ENCODE measurements at places on chromosomes 16 and 17.

DNA sequence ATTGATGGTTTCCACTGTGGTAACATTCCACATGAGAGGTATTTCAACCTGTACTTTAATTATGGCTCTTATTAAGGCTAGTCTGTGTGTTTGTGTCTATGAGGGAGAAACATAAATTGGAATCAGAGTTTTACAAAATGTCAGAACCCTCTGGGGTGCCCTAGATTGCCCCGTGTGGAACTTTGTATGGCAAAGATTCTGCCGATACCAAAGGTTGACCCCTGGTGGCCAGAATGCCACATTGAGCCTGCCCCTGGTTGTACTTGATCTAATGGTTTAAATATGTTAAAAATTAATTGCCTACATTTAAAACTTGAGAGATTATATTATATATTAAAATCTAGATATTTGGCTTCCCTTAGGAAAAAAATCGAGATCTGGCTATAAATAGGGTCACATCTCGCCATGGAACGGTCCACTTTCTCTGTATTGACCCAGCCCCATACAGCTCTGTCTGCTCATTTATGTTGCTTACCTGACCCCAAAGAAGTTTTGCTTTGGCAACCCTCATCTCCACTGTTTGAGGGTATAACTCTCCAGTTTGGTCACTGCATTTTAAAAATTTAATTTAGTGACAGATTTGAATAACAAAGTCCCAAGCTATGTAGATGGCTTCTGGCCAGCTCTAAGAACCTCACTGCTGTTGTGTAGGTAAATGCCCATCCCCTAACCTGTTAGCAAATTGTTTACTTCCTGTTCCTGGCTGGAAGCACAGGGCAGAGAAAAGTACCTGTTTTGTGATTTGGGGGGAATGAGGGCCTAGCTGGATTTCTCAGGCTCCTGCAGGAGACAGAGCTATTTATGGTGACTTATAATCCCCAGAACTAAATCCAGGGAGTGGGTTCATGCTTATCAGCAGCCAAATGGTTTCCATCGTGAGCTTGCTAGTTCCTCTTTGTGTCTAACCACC lies 95.0 kb downstream of the PLCG2 start:
- no peak overlapping the region for H3K27ac ChIP-seq
- no peaks in the 10 kb centered on the region for H3K27me3 ChIP-seq
- DNase-seq, result peak; percentile 74
- H3K4me1 ChIP-seq, result peaks cover 7% of the 10 kb centered on the region

GRCh38 chr16:8986111-8986510 lies 22.4 kb upstream of the USP7 start:
- no peak for DNase-seq
- no peak overlapping the region for H3K4me3 ChIP-seq
- no peaks in the 10 kb centered on the region for H3K4me1 ChIP-seq
- no peaks in the 10 kb centered on the region for H3K36me3 ChIP-seq
- no peak overlapping the region for H3K27ac ChIP-seq

- H3K4me3 ChIP-seq, result no peak overlapping the region
- H3K36me3 ChIP-seq, result no peaks in the 10 kb centered on the region
- H3K4me1 ChIP-seq, result no peaks in the 10 kb centered on the region
- no peaks in the 10 kb centered on the region for H3K27me3 ChIP-seq
- no peak overlapping the region for H3K27ac ChIP-seq
- no peak for DNase-seq
These were observed 415.3 kb upstream of the C16orf82 start for GRCh38 chr16:26651464-26651863.

- no peak for DNase-seq
- H3K4me3 ChIP-seq, result no peak overlapping the region
- no peaks in the 10 kb centered on the region for H3K27me3 ChIP-seq
- peaks cover 58% of the 10 kb centered on the region for H3K36me3 ChIP-seq
- H3K4me1 ChIP-seq, result peaks cover 18% of the 10 kb centered on the region
These were observed 27.5 kb downstream of the OR1D5 start for GRCh38 chr17:3035968-3036280.

GRCh38 chr17:77291591-77292386 lies 151.0 kb downstream of the SEC14L1 start:
- H3K27me3 ChIP-seq, result peaks cover 11% of the 10 kb centered on the region
- no peak for DNase-seq
- H3K4me1 ChIP-seq, result no peaks in the 10 kb centered on the region
- no peak overlapping the region for H3K27ac ChIP-seq

DNA sequence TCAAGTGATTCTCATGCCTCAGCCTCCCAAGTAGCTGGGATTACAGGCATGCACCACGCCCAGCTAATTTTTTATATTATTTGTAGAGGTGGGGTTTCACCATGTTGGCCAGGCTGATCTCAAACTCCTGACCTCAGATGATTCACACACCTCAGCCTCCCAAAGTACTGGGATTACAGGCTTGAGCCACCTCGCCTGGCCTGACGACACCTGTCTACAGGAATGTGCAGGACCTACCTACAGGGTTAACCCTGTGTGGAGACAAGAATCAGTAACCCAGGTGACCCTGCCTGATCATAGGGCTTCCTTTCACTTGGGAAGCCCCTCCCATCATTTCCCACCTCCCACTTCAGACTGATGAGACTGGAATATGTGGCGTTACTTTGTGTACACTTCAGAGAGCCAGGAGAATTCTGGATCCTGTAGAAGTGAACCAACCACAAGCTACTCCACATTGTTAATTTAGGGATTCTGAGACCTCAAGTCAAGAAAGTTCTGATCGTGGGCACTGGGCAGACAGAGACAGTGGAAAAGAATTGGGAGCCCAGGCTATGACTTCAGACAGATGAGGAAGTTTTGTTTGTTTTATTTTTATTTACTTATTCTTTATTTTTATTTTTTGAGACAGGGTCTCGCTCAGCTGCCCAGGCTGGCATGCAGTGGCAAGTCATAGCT lies 5.7 kb upstream of the MILR1 start:
- H3K36me3 ChIP-seq, result no peaks in the 10 kb centered on the region
- H3K27ac ChIP-seq, result no peak overlapping the region
- DNase-seq, result no peak
- no peak overlapping the region for H3K4me3 ChIP-seq
- no peaks in the 10 kb centered on the region for H3K27me3 ChIP-seq

- H3K4me1 ChIP-seq, result peaks cover 8% of the 10 kb centered on the region
- H3K4me3 ChIP-seq, result no peak overlapping the region
- no peak for DNase-seq
- no peak overlapping the region for H3K27ac ChIP-seq
These were observed 157.3 kb downstream of the CDH13 start for GRCh38 chr16:82783933-82784572.

DNA sequence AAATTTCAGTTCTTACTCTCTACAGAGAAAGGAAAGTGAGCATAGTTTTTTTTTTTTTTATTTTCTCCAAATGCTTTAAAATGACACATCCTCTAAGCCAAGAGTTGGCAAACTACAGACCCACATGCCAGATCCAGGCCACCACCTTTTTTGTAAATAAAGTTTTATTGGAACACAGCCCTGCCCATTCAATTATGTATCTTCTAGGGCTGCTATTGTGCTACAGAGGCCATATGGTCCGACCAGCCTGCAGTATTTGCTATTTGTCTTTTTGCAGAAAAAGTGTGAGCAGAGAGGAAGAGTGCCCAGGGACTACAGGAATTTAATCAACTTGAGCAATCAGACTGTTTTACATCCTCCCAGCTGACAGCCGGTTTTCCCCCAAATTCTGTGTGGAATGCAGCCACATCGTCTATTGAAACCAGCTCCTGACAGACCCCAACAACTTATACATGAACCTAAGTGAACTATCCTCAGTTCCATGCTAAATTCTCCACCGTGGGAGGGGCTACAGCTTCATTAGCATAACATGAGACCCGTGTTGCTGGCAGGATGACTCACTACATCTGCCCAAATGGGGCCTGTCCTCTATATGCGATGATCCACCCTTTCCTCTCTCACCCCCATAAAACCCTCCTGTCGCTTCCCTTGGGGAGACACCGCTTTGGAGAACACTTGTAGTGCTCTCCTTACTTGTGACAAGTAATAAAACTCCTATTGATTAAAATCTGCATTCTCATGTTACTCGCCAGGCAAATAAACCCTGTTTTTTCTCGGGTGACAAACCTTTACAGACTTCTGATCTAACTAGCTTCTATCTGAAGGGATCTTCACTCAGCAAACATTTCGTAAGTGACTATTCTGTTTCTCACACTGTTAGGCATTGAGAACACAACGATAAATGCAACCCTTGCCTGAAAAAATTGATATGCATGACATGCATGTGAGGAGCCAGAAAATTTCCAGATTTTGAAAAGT lies 149.4 kb upstream of the HS3ST3A1 start:
- no peaks in the 10 kb centered on the region for H3K36me3 ChIP-seq
- H3K27me3 ChIP-seq, result peaks cover 34% of the 10 kb centered on the region
- no peak overlapping the region for H3K27ac ChIP-seq
- no peak for DNase-seq

- H3K4me3 ChIP-seq, result no peak overlapping the region
- no peaks in the 10 kb centered on the region for H3K36me3 ChIP-seq
- no peaks in the 10 kb centered on the region for H3K4me1 ChIP-seq
- no peak overlapping the region for H3K27ac ChIP-seq
- no peak for DNase-seq
These were observed 300.7 kb upstream of the TNRC6C start for GRCh38 chr17:77657839-77658238.

DNA sequence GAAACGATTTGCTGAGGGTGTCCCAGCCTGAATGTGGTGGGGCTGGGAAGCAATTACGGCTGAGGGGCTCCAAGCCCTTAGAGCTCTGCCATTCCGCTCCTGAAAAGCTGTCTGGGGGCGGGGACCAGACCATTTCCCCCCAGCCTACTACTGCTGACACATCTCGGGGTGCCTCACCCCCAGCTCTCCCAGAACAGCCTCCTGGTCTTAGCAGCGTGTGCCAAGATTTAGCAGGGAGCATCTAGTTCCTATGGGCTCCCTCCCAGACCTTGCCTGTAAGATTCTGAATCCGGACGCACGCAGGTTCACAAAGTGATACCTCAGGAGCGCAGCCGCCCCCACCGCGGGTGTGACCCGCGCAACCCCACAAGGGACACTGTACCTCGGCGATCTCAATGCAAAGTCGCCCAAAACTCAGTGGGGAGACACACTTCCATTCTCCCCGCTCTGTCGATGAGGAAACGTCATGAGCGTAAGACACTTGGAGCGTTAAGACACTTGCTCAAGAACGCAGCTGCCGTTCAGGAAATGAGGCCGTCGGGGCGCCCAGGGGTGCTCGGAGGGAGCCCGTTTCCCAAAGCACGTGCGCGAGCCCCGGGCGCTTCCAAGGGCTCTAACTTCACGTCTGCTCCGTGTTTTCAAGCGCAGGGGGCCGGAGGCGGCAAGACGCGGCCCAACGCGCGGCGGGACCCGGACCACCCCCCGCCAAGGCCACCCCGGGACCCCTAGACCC lies 629 bp downstream of the GEMIN4 start:
- peaks cover 40% of the 10 kb centered on the region for H3K4me1 ChIP-seq
- no peaks in the 10 kb centered on the region for H3K27me3 ChIP-seq
- peak; percentile 49 for DNase-seq
- H3K36me3 ChIP-seq, result peaks cover 15% of the 10 kb centered on the region
- peak overlapping the region; percentile 94 for H3K27ac ChIP-seq

- H3K4me3 ChIP-seq, result peak overlapping the region; percentile 54
- no peak for DNase-seq
- H3K4me1 ChIP-seq, result peaks cover 31% of the 10 kb centered on the region
- no peaks in the 10 kb centered on the region for H3K27me3 ChIP-seq
- H3K27ac ChIP-seq, result peak overlapping the region; percentile 9
- peaks cover 26% of the 10 kb centered on the region for H3K36me3 ChIP-seq
These were observed 3.6 kb upstream of the HIC1 start for GRCh38 chr17:2051061-2051932.

- no peak overlapping the region for H3K27ac ChIP-seq
- H3K36me3 ChIP-seq, result no peaks in the 10 kb centered on the region
- H3K4me3 ChIP-seq, result no peak overlapping the region
- DNase-seq, result no peak
These were observed 495.7 kb downstream of the SHISA9 start for GRCh38 chr16:13397126-13397525.

DNA sequence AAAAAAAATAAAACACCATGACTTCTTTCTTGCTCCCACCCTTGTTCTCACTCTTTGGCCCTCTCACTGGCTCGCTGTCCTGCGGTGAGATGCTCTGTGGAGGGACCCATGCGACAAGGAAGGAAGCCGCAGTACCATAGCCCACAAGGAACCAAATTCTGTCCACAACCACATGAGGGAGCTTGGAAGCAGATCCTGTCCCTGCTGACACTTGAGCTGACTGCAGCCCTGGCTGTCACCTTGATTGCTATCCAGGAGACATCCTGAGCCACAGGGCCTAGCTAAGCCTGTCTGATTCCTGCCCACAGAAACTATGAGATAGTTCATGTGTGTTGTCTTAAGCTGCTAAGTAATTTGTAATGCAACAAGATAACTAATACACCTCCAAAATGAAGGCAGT lies 4.8 kb upstream of the MT2A start:
- H3K4me3 ChIP-seq, result no peak overlapping the region
- H3K27ac ChIP-seq, result no peak overlapping the region
- DNase-seq, result no peak

DNA sequence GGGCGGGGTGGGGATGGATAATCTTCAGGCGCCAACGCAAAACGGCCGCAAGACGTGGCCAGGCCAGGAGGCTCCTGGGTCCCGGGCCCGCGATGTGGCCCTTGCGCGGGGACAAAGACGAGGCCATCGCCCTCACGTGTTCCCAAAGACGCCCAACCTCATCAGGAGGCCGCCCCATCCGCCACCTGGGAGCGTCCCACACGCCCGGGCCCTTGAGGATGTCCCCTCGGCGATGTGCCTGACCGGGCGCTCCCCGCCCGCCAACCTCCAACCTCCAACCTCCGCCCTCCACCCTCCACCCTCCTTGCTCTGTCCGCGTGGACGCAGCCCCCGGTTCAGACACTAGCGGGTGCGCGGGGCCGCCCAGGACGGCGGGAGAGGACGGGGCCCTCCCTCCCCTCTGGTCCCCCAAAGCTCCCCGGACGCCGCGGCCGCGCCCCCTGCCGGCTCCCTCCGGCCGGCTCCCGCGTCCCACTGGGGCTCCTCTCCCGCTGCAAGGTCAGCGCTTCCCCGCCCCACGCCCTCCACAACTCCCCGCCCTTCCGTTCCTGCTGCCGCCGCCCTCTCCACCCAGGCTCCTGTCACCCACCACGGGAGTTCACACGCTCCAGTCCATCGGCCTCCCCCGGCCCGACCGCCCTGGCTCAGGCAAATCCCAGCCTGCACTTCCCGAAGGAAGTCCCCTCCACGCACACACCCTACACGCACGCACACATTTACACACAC lies 250.8 kb upstream of the RPL38 start:
- peaks cover 5% of the 10 kb centered on the region for H3K36me3 ChIP-seq
- DNase-seq, result no peak

GRCh38 chr17:81295676-81296381 lies 722 bp upstream of the SLC38A10 start:
- peaks cover 27% of the 10 kb centered on the region for H3K4me1 ChIP-seq
- H3K36me3 ChIP-seq, result peaks cover 24% of the 10 kb centered on the region
- no peaks in the 10 kb centered on the region for H3K27me3 ChIP-seq
- peak; percentile 37 for DNase-seq
- peak overlapping the region; percentile 99 for H3K27ac ChIP-seq

DNA sequence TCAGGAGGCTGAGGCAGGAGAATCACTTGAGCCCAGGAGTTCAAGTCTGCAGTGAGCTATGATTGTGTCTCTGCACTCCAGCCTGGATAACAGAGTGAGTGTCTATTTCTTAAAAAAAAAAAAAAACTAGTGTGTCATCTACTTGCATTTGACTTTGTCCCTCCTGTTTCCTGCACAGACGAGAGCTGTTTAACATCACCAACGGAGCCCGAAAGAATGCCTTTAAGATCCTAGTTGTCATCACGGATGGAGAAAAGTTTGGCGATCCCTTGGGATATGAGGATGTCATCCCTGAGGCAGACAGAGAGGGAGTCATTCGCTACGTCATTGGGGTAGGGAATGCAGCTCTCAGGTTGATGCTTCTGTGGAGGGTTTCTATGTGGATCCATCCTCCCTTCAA lies 13.4 kb downstream of the ITGAM start:
- DNase-seq, result no peak
- H3K4me3 ChIP-seq, result no peak overlapping the region
- peaks cover 19% of the 10 kb centered on the region for H3K36me3 ChIP-seq
- no peak overlapping the region for H3K27ac ChIP-seq
- H3K4me1 ChIP-seq, result peaks cover 4% of the 10 kb centered on the region
